Hematopoietic multipotent progenitor cell (in vitro differentiated cells): ENCODE measurements at places on chromosomes 2 and 18.
A peak's percentile ranks its signal among the peaks of the same experiment; 100 is the strongest.

GRCh38 chr18:49031511-49032188, 80.9 kb upstream of the SMAD7 start:
- DNase-seq = peak; percentile 71

GRCh38 chr2:145038041-145038525, 518.2 kb upstream of the ZEB2 start:
- DNase-seq = no peak

- peak; percentile 70 for DNase-seq
Measured at GRCh38 chr2:174778085-174778981, 14.1 kb upstream of the CHRNA1 start.

- DNase-seq = no peak
Measured at GRCh38 chr2:133485868-133486267, 82.4 kb downstream of the NCKAP5 start.

DNA sequence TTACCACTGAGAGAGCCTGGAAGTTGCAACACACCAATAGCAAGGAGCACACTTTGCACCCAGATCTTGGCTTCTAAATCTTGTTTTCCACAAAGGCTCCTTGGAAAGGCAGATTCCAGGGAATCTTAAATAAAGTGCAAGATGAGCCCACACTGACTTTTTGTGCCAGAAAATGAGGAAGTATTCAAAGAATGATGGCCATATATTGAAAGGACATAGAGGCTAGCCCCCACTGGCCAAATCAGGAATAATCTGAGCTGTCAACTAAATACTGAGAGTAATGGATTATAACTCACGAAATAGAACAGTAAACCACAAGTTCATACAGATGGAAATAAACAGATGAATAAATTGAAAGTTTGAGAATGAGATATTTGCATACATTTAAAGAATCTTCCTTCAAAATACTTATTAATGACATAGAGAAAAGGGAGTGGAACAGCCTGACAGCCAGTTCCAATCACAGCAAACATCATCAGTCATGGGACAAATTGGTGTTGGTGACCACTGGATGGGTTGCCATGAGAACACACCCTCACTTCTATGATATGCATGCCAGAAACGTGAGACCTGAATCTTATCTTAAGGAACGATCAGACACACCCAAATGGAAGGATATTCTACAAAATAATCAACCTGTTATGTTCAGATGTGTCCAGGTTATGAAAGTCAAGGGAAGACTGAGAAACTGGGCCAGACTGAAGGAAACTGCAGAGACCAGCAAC, 12.2 kb upstream of the ACKR3 start:
- no peak for DNase-seq

GRCh38 chr2:109210431-109211200, 81.6 kb downstream of the SH3RF3 start:
- DNase-seq = no peak

- no peak for DNase-seq
Measured at GRCh38 chr2:36783246-36783645, 86.7 kb downstream of the VIT start.

GRCh38 chr2:2234398-2235195, 96.5 kb downstream of the MYT1L start:
- no peak for DNase-seq

DNA sequence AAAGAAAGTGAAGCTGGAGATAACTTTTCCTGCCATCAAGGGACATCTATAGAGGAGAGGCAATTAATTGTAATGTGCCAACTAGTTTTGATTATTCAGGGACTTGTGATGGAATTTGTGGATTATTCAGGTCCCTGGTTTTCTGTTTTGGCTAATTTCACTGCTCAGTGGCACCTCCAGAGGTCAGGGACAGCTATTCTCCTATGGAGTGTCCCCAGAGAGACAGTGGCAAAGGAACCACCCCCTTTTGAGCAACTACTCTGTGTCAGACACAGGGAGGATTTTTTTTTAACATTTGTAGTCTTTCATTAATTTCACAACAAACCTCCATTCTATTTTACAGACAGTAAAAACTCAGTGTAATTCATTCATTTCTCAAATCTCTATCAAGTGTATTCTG, 206.0 kb upstream of the SPRED2 start:
- DNase-seq = peak; percentile 5

DNA sequence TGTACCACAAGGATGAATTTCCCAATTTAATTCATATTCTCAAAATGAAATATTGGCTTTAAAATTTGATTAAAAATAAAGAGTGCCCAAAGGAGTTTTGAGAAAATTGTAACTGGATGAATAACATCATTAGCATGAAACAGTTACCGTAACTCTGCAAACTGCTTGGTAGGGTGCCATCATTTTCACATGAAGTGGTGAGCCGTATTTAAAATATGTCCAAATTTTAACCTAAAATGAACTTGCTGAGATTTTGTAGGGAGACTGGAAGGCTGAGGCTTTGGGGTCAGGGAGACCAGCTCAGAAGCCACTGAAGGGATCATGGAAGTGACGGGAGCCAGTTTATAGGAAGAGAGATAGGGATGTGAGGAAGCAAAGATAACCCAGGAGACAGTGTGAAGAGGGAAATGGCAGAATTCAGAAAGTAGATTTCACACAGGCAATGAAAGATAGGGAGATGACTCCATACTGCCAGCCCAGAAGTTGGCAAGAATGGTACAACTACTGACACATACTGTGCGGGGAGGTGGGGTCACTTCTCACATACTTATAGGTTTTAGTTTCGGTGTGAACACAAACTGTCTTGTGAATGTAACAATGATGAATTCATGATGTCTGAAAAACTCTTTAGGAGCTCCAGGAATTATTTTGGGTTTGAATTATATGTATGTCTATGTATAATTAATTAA, 53.8 kb downstream of the EFEMP1 start:
- DNase-seq = no peak
